ENCODE measurements at places on chromosomes 4 and X. TPM values are rescaled to one million over a fixed set of nuclear protein-coding genes. Genes with fewer than 3 reads are reported as not detected.

ANXA5 gene
- 1,015 TPM for total RNA-seq

IBSP gene
- total RNA-seq, result not detected

BMPR1B gene
- total RNA-seq, result 0.14 TPM

TMSB15A gene
- 0.85 TPM for total RNA-seq

GYPB gene
- not detected for total RNA-seq

MID2 gene
- total RNA-seq, result 13.1 TPM

PRDM8 gene
- total RNA-seq, result 2.8 TPM

ARHGEF9 gene
- 10.4 TPM for total RNA-seq

NAA11 gene
- not detected for total RNA-seq
